ENCODE measurements at places on chromosomes 6 and 20.
A peak's percentile ranks its signal among the peaks of the same experiment; 100 is the strongest.

- DNase-seq: no peak
These were observed 50.2 kb downstream of the HBS1L start for GRCh38 chr6:135004399-135004798.

GRCh38 chr6:33950891-33951889, 147.4 kb upstream of the MLN start:
- no peak for DNase-seq

GRCh38 chr20:37880726-37881591, 22.0 kb upstream of the VSTM2L start:
- no peak for DNase-seq

DNA sequence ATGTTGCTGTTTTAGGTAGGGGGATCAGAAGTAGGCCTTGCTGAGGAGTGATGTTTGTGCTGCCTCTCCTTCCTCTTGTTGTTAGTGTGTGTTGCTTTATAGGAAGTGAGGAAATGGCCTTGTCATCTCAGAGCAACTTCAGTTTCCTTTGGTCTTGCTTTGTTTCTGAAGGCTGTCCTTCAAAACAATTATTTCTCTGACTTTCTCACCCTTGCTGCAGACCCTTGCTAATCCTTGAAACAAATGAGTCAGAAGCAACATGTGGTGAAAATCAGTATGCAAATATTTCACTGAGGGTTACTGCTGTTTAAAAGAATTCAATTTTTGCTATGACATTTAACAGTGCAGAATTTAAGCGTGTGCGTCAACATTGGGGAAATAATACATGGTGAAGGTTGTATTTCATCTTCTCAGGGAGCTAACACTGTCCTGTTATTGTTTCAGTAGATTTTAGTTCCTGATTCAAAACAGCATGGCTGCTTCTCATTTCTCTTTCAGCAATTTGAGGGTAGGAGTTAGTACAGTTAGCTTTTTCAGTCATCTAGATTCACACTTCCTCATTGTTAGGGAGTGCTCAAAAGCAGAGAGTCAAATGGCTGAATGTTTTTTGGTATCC, 13.8 kb downstream of the RNF144B start:
- no peak for DNase-seq

DNA sequence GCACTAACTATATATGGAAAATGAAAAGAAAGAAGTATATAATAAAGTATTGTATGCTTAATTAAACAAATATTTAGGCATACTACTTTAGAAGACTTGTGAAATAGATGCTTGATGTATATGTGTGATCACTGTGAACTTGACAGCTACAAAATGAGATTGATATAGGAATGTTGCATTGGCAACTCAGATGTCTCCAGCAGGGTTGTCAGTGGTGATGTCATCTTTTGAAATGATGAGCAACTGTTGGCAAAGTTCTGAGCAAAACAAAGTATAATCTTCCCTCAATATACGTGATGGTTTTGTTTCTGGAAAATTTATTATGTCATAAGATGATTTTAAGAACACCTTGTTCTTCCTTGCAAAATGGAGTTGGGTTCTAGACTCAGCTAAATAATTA, 133.8 kb downstream of the ARID1B start:
- DNase-seq: peak; percentile 37

DNA sequence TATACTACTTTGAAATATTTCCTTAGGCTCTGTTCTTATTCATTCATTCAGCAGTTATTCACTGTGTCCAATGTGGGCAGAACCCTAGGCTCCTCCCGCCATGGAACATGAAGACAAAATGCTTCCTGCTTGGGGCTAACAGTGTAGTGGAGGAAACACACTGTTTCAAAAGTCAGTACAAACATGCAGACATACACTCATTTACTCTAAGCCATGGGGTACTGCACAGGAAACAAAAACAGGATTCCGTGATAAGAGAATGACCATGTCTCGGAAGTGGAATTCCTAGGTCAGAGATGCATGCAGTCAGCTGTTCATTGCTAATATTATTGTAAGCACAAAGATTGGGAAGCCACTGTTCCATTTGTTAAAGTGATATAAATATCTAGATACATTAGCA, 18.4 kb upstream of the FAM209A start:
- no peak for DNase-seq

GRCh38 chr6:6678185-6678671, 89.7 kb downstream of the LY86 start:
- peak; percentile 29 for DNase-seq

DNA sequence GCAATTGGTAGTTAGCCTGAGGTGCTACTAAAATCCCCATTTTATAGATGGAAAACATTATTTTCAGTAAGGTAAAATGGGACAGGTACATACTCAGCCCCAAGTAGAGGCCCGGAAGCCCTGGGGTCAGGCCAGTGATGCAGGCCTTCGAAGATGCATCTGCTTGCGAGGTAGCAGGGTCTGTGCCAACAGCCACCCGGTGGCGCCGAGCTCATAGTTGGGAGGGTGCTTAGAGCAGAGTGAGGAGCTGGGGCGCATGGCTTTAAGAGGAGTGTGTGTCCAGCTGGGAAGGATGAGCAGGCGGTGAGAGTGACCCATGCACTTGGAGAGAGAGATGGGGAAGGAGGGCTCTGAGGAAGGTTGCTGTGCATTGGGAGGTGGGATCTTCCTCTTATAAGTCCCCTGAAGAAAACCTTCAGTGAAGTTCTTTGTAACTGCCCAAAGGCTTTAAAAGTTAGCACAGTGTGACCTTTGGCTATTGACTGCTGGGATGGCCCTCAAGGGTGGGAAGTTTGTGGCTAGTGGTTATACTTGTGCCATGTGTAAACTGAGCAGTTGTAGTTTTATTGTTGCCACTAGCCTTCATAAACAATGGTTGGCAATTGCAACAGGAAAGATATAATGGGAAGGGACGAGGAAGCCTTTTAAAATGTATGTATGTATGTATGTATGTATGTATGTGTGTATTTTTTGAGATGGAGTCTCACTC, 71.1 kb downstream of the TOX2 start:
- no peak for DNase-seq

- DNase-seq: peak; percentile 64
These were observed 33.5 kb downstream of the CARMIL1 start for GRCh38 chr6:25312703-25313102.

GRCh38 chr6:163738304-163738703, 323.8 kb downstream of the QKI start:
- DNase-seq: no peak

- no peak for DNase-seq
These were observed 261.9 kb downstream of the CDH26 start for GRCh38 chr20:60219984-60220562.

- DNase-seq: peak; percentile 86
These were observed 119.4 kb downstream of the RFPL4B start for GRCh38 chr6:112466373-112467151.

DNA sequence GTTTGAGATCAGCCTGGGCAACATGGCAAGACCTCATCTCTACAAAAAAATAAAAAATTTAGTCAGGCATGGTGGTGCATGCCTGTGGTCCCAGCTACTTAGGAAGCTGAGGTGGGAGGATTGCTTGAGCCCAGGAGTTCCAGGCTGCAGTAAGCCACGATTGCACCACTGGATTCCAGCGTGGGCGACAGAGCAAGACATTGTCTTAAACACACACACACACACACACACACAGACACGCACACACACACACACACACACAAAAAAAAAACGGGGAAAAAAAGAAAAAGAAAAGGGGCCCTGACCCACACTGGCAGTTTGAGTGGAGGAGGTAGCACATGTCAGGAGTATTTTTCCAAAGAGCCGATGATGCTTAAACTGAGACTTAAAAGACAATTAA, 122.2 kb downstream of the AFG1L start:
- peak; percentile 64 for DNase-seq

DNA sequence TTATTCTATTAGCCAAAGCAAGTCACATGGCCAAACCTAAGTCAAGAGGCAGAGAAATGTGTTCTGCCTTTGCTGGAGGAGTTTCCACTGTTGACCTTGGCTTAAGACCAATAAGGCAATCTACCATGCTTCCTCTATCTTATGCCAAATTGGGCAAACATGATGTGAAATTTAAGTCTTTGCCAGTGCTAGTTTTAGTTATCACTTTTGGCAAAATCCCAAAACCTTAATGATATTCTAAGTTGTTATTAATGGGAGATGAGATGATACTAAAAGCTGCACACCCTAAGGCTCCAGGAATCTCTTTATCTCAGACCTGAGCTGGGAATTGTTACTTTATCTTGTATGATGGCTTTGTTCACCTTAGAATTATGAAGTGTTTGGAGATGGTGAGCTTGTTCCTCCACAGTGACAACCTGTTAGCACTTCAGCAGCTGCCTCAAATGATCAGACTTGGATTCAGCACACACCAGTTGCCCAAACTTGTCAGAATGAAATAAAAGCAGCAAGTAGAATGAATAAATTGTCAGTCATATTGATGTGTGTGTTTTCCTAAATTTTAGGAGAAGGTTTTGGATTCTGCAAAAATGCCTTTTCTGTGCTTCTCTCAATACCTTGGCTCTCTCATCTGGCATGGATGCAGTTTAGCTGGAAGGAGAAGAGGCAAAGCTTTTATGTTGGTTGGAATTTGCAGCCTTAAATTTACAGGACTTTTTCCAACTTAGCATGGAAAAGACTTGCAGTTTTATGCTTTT, 49.3 kb downstream of the RIN2 start:
- peak; percentile 59 for DNase-seq

- no peak for DNase-seq
These were observed 79.0 kb downstream of the NRSN1 start for GRCh38 chr6:24205020-24205492.

DNA sequence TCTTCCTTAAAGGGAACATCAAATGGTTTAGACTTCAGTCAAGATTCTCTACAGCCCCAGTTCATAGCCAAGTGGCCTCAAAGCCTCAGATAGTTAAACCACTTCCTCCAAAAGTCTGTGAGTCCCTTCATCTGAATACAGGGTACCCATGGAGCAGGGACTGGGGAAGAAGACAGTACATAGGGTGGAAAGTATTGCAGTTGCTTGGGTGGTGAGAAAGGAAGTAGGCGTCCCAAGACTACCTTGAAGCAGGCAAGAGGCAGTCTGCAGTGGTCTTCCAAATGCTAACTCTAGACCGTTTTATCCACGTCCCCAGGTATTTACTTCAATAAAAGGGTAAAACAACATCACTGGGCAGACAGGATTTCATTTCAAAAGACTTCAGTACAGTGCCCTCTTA, 2.0 kb downstream of the FYN start:
- DNase-seq: no peak

DNA sequence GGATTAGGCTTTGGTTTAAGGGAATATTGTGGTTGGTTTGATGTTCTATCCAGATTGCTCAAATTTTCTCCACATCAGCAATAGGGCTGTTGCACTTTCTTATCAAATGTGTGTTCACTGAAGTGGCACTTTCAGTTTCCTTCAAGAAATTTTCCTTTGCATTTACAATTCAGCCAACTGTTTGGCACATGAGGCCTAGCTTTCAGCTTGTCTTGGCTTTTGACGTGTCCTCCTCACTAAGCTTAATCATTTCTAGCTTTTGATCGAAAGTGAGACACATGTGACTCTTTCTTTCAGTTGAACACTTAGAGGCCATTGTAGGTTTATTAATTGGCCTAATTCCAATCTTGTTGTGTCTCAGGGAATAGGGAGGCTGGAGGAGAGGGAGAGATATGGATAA, 104.8 kb downstream of the FLRT3 start:
- no peak for DNase-seq

- DNase-seq: peak; percentile 17
These were observed 14.5 kb upstream of the WFDC12 start for GRCh38 chr20:45138561-45139300.

DNA sequence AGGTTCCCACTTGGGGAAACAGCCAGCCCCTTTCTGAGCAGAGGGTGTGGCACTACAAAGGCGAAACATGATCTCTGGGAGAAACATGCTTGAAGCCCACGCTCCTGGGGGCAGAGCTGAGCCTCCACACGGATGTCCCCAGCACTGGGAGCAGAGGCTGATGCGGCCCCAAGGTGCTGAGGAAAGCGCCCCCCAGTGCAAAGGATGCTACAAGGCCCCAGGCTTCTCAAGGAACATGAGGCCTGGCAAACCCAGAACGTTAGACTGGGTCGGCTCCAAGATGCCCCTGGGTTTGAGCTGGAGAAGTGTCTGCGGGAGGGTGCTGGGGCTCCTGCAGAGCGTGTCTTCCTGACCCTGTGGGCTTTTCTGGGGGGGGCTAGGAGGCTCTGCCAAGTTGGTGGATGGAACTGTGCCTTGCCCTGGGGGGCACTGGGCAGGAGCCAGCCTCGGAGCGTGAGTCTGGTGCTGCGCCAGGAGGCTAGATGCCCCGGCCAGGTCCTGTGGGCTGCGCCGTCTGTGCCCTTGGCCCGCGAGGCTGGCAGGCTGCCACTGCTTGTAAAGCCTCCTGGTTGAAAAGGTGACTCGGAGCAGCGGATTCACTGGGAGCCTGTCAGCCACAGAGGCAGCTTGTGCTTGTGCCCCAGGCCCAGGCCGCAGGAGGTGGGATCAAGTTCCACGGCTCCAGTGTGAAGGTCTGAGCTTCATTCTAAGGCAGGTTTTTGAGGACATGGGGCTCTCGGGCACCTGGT, 8.1 kb downstream of the SYNJ2 start:
- DNase-seq: peak; percentile 77

GRCh38 chr20:37346236-37346534, 245 bp downstream of the SRC start:
- no peak for DNase-seq

- no peak for DNase-seq
These were observed 81.8 kb upstream of the SPACA1 start for GRCh38 chr6:87965806-87966205.

GRCh38 chr6:157978021-157978783, 3.5 kb upstream of the SYNJ2 start:
- DNase-seq: peak; percentile 33

DNA sequence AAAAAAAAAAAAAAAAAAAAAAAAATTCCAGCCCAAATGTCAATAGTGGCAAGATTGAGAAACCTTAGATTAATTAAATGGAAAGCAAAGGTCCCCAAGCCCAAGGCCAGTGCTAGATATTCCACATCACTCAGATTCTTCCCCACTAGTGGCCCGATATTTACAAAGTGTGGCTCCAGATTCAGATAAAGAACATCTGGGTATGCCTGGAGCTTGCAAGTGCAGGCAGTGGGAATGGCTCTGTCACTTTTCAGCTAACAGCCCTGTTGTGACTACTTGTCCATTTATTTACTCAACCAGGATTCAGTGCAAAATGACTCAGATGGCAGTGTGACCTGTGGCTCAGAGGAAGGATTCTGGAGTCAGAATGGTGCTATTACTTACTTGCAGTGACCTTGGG, 8.2 kb upstream of the KCNB1 start:
- DNase-seq: no peak

DNA sequence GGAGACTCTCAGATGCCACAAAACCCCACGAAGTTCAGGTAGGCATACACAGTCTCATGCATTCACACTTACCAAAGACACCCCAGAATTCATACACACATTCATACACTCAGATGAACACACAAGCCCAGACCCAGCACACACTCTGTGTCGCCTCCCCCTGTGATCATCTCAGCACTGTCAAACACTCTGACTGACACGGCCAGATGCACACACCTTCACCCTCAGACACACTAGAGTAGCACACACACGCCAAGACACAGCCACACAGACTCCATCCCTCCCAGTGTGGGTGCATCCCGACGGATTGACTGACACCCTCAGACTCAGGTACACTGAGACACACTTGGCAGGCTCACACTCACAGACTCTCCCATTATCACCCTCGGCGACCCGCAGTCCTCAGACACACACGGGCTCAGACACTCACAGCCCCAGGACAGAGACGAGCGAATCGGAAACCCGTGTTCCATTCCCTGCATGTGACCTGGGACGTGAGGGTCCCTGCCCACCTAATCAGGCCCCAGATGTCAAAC, 872 bp upstream of the RIMS4 start:
- DNase-seq: no peak

- DNase-seq: peak; percentile 96
These were observed 101.5 kb upstream of the BACH2 start for GRCh38 chr6:90397929-90398674.

Measured in NCI-H226 (cell line).